ENCODE measurements at places on chromosomes 6 and 20.

GRCh38 chr6:26272171-26272637, 92.8 kb upstream of the BTN3A2 start:
- peak; percentile 20 for ATAC-seq

DNA sequence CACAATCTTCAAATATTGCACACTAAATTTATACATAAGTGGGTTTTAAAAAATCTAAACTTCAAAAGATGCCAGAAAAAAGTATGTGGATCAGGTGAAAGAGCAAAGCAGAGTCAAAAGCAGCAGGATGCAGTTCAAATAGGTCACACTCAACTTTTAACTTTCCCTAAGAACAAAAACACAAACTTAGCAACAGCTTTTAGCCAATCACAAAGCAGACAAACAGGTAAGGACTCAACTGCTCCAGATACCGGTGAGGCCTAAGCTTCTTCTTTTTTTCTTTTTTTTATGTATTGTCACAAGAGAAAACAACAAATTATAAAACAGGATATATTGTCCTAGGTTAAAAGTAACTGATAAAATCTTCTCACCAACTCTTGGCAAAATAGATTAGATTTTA, 74.7 kb downstream of the SESN1 start:
- ATAC-seq: peak; percentile 65

DNA sequence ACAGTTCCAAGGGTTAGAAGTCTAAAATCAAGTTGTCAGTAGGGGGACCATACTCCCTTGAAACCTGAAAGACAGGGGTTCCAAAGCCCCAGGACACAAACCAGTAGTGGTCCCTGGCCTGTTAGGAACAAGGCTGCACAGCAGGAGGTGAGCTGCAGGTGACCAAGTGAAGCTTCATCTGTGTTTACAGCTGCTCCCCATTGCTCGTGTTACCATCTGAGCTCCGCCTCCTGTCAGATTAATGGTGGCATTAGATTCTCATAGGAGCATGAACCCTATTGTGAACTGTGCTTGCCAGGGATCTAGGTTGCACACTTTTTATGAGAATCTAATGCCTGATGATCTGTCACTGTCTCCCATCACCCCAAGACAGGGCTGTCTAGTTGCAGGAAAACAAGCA, 25.3 kb upstream of the SIM1 start:
- ATAC-seq: no peak

GRCh38 chr20:49562311-49563014, 5.5 kb downstream of the PTGIS start:
- ATAC-seq: no peak

GRCh38 chr6:138336221-138336620, 41.5 kb upstream of the SMIM28 start:
- no peak for ATAC-seq

- no peak for ATAC-seq
Observed at GRCh38 chr6:25127076-25127837, 151.9 kb upstream of the CARMIL1 start.

GRCh38 chr20:32045999-32046398, 6.0 kb upstream of the HCK start:
- ATAC-seq: no peak

DNA sequence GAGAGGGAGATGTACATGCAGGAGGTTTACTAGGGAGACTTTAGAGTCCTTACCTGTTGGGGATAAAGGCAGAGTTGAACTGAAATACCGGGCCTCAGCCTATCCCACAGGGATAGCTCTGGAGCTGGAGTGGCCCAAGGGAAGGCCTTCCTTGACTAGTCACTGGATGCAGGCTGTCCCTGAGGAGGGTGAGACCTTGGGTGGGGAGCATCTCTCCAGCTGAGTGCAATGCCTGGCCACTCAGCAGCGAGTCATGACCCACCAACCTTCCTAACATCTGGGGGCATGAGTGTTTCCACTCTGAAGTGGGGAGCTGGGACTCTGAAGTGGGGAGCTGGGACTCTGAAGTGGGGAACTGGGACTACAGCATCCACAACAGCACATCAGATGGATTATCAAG, 46.1 kb upstream of the ENPP5 start:
- ATAC-seq: no peak

GRCh38 chr20:41469868-41470267, 103.2 kb upstream of the EMILIN3 start:
- ATAC-seq: no peak

DNA sequence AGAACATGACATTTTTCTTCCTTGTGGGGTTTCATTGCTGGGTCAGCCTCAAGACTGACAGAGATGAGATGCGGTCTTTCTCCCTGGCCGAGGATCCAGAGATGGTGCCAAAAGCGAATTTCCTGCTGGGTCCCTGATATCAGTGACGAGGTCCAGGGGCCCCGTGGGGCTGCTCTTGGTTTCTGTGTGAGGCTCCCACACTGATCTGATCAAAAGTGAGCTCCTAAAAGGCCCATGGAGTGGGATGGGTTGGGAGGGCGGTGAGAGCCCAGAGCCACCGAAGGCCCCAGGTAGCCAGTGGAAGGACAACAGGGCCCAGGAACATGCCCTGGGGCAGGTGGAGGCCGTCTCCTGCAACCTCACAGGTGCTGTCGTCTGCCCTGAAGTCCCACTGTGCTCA, 208.4 kb upstream of the CDH4 start:
- no peak for ATAC-seq

- ATAC-seq: no peak
Observed at GRCh38 chr6:19159089-19159488, 678.1 kb upstream of the ID4 start.

DNA sequence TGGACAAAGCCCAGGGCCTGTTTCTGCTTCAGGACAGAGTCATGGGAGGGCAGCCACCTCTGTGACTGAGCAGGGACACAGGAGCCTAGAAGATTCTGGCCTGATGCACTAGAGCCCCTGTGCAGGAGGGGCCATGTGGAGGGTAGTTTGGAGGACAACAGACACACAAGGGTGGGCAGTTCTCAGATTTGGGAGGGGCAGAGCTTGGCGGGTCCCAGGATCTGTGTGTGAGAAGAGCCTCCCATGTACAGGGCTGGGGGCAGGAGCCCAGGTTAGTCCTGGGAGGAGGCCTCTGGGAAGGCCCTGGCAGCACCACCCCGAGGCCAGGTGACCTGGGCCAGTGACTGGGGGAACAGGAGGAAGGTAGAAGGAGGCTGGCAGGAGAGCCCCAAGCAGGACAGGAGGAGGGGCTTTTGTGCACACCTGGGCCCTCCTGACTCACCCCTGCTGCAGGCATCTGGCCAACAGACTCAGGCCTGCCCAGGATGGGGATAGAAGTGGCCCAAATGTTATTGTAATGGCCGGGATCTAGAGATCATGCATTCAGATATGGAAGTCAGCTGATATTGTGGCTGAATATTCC, 1.4 kb upstream of the ULBP3 start:
- no peak for ATAC-seq

DNA sequence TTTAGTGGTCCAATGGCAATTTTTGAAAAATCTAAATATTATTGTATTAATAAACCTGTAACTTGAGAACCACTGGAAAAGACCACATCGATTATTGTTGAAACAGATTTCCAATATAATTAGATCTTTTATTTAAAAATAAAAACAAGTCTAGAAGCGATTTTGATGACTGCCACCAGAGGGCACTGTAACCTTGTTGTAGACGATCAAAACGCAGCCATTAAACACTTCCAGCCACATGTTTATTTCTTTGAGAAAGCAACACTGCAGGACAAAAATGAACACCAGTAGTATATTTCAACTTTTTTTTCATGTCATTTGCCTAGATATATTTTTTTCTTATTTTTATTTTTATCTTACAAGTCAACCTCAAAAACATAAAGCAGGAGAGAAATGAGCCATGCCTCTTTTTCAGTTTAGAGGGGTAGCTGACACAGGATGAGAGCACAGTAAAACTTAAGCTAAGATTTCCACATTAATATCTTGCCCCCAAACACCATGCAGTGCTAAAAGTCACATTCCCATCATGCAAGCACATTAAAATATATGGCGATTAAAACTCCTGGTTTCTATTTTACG, 115.4 kb downstream of the OPRM1 start:
- no peak for ATAC-seq

GRCh38 chr20:23988561-23988960, at the start of gene GGTLC1:
TSS of gene GGTLC1 (minus strand) at chr20:23988779. CDS start at chr20:23986611, 2,168 bp downstream.
- ATAC-seq: no peak

DNA sequence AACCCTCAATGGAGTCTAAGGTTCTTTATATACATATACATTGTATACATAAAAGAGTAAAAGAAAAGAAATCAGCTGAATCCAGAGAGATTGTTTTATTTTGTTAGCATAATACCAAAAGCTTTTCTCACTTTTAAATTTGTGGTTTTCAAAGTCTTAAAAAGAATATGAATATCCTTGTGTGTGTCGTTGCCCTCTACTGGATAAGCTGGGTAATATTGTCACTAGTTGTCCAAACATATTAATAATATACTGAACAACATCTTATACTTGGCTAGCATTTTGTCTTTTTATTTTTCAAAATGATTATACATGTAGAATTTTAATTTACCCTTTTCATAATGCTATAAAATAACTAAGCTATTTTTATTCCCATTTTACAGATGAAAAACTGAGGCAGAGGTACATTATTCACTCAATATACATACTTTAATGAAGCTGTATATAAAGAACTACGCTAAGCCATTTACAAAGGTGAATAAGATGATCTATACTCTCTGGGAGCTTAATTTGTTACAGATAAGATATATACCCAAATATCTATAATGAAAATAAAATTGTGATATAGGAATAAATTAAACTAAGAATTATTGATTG, 531.7 kb downstream of the TFAP2B start:
- no peak for ATAC-seq

DNA sequence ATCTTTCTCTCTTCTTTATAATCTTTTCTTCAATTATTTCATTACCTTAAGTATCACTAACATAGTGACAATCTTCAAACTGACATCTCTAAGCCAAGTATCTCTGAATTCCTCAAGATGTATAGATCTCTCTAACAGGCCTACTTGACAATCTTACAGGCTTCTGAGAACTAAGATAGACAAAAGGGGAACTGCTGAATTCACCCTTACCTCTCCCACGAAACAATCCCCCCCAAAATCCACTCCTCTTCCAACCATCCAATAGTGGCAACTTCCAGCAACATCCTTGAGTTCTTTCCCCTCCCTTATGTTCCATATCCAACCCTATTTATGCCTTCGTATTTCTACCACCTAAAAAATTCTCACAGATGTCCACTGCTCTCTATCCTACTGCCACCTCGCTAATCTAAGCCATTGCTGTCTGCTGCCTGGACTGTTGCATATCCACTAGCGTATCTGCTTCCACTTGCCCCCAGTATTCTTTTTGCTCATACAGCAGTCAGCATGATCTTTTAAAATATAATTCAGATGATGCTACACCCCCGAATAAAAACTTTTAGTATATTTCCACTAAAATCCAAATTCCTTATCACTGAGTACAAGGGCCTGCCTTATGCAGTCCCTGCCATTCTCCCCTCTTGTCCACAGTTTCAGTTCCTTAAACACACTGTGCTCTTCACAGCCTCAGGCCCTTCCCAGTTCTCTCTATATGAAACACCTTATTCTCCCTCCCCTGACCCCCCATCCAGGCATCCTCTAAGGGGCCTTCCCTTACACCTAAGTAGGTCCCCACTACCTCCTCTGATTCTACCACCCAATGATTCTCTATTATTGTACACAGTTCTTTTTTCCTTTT, 8.0 kb downstream of the REPS1 start:
- no peak for ATAC-seq

- no peak for ATAC-seq
Observed at GRCh38 chr6:126064257-126064747, 78.0 kb downstream of the TRMT11 start.

- no peak for ATAC-seq
Observed at GRCh38 chr20:38345643-38346042, 639 bp upstream of the LBP start.

- ATAC-seq: no peak
Observed at GRCh38 chr6:147131532-147132128, 72.6 kb upstream of the STXBP5 start.

DNA sequence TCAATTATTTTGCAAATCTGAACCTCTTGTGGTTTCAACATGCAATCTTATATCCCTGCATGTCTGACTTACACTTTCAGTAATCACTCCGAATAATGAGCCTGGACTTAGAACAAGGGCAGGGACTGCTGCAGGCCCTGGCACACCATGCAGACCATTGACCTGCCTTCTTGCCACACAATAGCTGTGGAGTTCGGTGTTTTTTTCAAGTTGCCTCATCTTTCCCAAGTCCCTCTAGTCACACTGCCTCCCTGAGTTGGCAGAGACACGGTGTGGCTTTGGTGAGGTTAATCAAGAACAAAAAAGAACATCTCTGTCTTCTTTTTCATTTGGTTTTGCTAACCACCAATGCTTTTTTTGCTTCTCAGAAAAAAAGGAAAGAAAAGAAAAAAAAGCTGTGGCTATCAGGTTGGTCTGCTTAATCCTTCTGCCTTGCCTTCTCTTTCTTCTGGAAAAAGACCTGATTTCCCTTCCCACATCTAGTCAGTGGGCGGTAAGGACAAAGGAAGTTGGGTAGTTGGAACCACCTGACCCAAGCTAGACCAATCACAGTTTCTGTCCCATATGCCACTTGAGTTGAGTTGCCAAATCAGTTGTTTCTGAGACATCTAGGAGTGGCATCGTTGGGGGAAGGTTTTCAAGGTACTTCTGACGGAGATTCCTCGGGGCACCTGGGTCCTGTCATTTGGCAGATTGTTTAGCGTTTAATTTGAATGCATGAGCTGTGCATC, 55.9 kb upstream of the TASP1 start:
- ATAC-seq: no peak

- ATAC-seq: no peak
Observed at GRCh38 chr20:10660661-10661060, 13.1 kb downstream of the JAG1 start.

- ATAC-seq: peak; percentile 75
Observed at GRCh38 chr6:45310118-45310788, 17.9 kb upstream of the RUNX2 start.

- ATAC-seq: no peak
Observed at GRCh38 chr20:3162080-3162611, 2.5 kb upstream of the FASTKD5 start.

DNA sequence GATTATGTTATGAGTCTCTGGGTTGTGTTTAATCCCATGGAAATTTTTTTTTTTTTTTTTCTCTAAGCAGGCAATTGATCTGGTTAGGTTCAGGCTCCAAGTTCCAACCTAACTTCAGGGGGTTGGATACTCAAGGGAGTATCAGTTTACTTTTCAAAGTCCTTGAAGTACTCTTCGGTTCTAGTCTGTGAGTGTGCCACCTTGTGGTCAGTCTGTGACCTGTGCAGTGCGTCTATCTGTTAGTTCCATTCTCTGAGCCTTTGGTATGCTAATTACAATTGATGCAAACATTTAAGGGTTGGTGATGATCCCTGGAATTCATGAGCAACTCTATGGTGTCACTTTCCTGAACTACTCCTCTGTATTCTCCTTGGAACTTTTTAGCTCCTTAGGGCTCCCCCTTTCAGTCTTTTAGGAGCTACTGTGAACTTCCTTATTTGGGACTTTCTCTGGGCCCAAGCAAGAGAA, 342.0 kb downstream of the SOX4 start:
- ATAC-seq: no peak

GRCh38 chr6:79077715-79078074, 359 bp downstream of the PHIP start:
- ATAC-seq: peak; percentile 30
